ENCODE measurements at places on chromosomes 4 and X. TPM values are rescaled to one million over a fixed set of nuclear protein-coding genes. Genes with fewer than 3 reads are reported as not detected.
A peak's percentile ranks its signal among the peaks of the same experiment; 100 is the strongest.

SHROOM3 gene
- total RNA-seq = 58.8 TPM

CDKL5 gene
- 16.9 TPM for total RNA-seq

OR13H1 gene
- total RNA-seq = not detected

GPR34 gene
- 0.88 TPM for total RNA-seq

FHL1 gene
- total RNA-seq = 55.3 TPM

ZXDB gene
- 14.3 TPM for total RNA-seq

SOD3 gene
- 7.5 TPM for total RNA-seq

PLXNB3 gene
- 1.4 TPM for total RNA-seq

GRCh38 chr4:37461801-37462200, 217.3 kb downstream of the NWD2 start:
- DNase-seq = no peak

- DNase-seq = no peak
Observed at GRCh38 chr4:61223385-61223784, 23.3 kb downstream of the ADGRL3 start.

DNA sequence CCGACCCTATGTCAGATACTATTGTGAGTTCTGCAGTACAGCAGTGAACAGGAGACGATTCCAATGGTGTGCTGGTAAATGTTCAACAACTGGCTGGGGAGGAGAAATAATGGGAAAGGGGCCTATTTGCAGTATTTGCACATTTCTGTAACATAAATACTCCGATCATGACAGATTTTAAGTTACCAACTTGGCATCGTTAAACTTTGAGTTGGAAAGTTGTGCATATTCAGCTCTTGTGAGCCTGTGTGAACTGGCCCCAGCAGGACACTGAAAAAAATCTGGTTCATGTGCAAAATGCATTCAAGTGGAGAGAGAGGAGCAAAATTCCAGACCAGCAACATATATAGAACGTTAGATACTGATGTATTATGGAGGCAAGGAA, 175.0 kb downstream of the MAPK10 start:
- peak; percentile 3 for DNase-seq

DNA sequence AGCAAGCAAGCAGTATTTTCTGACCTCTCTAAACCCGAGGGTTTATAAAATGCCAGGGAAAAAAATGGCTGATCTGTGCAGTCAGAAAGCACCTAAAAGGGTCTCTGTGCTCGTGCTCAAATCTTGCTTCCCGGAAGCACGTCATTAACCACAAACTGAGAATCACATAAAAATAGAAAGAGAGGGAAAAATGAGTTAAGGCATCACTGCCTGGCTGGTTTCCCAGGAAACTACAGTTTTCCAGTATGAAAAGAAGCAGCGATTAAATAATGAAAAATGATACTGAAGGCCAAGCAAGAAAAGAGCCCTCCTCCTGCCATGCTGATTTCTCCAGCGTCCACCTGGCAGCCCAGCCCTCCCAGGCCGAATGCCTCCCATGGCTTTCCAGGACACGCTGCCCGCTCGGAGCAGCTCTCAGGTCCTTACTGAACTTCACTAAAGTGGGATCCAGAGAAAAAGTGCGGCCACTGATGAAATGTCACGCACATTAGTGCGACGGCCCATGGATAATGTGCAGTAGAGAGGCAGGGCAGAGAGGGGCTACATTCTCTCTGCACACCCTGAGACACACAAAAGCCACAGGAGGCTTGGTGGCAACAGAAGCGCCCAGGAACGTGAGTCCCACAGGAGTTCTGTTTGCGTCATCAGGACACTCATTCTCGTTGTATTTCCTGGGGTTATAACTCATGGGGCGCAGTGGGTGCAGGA, 80.4 kb downstream of the WFS1 start:
- DNase-seq = no peak

DNA sequence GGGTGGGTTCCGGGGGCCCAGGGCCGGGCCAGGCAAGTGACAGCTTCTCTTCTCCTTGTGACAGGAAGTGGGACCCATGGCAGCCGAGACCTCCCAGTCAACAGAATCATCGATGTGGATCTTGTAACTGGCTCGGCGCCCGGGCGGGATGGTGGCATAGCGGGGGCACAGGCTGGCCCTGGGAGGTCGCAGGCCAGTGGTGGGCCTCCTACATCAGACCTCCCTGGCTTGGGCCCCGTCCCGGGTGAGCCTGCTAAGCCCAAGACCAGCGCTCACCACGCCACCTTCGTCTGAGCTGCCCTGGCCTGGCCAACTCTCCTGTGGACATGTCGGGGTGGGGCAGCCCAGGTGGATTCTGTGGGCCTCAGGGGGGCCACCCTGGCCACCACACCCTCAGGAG, 2.4 kb upstream of the HGFAC start:
- no peak for DNase-seq

DNA sequence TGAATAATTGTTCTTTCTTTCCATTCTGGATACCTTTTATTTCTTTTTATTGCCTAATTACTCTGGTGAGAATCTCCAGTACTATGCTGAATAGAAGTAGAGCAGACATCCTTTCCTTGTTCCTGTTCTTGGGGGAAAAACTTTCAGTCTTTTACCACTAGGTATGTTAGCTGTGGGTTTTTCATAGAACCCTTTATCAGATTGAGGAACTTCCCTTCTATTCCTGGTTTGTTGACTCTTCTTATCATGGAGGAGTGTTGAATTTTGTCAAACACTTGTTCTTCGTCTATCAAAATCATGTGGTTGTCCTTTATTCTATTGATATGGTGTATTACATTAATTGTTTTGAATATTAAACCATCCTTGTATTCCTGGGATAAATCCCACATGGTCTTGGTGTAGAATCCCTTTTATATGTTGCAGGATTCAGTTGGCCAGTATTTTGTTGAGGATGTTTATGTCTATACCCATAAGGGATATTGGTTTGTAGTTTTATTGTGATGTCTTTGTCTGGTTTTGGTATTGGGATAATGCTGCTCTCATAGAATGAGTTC, 23.6 kb downstream of the SH3BP2 start:
- no peak for DNase-seq

DNA sequence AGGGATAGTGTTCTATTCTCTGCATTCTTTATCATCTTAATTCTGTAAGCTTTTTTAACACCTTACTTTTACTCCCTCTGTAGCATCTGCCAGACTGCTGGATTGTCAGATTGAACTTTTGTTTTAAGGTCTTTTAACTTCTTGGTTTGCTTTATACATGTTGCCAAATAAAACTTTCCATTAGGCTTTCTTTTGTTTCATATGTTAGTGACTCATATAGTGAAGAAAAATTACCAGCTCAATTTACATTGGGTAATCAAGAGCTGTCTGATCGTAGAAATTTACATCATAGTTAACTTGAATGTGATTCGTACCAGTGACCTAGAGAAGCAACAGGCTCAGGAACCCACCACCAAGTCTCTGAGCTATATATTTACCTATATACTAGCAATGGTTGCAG, 28.5 kb upstream of the KLHL4 start:
- DNase-seq = no peak

DNA sequence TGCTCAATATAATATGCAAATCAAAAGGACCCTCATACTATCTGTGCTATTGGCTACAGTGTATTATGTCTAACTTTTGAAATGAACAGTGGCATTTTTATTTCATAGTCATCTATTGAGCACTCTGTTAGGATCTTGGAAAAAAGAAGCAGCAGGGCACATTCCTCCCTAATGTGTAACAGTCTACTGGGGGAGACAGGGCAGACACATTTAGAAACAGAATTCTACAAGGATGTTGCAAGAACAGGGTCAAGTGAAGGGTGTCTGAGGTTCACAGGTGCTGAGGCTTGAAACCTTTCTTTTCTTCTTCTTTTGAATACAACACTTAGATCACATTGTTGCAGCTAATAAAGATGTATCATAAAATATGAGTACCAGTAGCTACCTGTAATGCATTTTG, 129.7 kb upstream of the SLC4A4 start:
- DNase-seq = no peak

DNA sequence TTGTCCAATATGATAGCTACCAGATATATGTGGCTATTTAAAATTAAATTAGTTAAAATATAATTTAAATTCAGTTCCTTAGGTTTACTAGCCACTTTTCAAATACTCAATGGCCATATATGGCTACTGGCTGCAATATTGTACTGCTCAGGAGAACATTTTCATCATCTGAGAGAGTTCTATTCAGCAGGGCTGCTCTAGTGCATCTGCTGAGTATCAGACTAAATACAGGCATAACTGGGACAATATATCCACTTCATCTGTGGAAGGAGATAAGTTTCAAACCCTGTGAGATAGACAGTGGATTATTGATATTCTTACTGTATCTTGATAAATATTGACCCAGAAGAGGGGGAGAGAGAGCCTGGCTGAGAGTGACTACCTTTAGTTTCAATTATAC, 240.1 kb upstream of the ANKRD50 start:
- DNase-seq = no peak

DNA sequence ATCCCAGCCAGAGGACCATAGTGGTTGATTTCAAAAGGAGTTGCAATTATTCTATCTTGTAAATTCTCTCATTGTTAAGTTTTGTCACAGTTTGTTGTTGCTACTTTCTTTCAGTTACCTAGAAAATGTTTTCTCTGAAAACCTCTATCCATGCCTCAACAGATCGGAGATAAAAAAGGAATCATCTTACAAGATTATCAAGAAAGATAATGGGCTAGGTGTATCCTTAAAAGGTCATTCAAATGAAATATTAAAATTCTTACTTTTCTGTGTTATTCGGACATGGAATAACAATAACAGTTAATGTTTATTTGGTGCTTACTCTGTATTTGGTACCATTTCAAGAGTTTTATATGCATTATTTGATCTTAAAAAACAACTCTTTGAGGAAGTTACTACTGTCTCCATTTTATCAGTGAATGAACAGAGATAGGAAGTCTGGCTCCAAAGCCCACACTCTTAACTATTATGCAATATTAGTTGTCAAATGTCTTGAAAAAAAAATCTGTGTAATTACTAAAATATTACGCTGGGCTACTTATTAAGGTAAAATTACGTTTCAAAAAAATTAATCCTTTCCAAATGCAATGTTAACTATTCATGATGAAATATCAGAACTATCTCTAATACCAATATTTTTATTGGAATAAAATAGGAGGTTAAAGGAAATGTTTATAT, 97.5 kb downstream of the SNCA start:
- no peak for DNase-seq

DNA sequence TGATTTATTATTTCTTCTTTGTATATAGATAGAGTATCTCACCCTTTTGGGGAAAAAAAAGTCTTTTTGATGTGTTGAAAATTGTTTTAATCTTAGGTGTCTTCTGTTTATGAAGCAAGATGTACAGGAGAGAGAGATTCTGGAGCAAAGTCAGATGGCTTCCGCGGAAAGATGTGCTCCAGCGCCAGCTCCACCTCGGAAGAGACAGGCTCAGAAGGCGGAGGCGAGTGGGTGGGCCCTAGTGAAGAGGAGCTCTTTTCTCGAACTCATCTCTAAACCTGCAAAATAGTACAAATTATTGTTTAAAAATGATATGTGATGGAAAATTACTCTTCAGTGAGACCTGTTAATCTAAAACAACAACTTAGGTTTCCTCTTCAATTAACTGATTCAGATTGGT, 28.9 kb upstream of the TBC1D14 start:
- no peak for DNase-seq

DNA sequence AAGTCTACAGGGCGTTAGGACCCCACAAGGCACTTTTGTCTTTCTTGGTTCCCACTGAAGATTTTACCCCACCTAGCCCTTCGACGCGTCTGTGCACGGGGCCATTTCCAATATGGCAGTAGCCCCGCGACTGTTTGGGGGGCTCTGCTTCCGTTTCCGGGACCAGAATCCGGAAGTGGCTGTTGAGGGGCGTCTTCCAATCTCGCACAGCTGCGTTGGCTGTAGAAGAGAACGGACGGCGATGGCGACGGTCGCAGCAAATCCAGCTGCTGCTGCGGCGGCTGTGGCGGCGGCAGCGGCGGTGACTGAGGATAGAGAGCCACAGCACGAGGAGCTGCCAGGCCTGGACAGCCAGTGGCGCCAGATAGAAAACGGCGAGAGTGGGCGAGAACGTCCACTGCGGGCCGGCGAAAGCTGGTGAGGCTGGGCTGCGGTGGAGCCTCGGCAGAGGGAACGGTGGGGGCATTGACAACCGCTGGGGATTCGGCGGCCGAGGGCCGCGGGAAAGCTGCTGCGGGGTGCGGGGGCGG, at the start of gene USP11:
Gene USP11, plus strand, starts transcription at position 207 of the 530 bp plus-strand sequence. Its CDS starts 35 bp downstream, at position 242.
- peak; percentile 83 for DNase-seq

DNA sequence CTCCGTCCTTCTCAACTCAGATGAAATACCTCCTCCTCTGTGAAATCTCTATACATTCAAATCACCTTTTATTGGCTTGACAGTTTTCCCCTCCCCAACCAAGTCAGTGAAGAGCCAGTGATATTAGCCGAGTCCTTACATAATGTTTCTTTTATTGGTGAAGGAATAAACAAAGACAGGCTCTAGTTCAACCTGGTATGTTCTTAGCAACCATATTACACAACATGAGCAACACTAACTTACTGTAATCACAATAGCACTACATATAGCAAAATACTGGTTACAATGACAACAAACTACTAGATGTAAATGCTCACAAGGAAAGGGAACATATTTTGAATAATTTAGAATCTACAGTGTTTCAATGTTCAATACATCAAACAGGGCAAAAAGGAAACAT, 19.9 kb downstream of the DHX15 start:
- no peak for DNase-seq

DNA sequence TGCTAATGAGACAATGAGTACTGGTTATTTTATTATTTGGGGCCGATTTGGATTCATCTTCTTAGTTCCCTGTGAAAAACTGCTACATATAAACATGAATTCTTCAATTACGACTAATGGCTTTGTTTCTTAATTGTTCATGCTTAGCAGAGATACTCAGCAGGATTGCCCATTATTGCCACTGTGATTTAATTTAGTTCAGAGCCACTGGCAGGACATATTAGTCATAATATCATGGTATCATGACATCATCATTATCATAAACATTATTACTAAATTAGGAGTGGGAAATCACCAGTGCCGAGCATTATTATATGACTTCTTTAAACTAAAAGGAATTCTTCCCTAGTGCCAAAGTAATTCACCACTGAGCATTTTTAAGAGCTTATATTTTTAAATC, 201.4 kb downstream of the SPOCK3 start:
- no peak for DNase-seq

- peak; percentile 1 for DNase-seq
Observed at GRCh38 chrX:154658187-154658586, 4.8 kb upstream of the CTAG2 start.

- peak; percentile 12 for DNase-seq
Observed at GRCh38 chr4:85028910-85029309, 62.4 kb upstream of the WDFY3 start.

DNA sequence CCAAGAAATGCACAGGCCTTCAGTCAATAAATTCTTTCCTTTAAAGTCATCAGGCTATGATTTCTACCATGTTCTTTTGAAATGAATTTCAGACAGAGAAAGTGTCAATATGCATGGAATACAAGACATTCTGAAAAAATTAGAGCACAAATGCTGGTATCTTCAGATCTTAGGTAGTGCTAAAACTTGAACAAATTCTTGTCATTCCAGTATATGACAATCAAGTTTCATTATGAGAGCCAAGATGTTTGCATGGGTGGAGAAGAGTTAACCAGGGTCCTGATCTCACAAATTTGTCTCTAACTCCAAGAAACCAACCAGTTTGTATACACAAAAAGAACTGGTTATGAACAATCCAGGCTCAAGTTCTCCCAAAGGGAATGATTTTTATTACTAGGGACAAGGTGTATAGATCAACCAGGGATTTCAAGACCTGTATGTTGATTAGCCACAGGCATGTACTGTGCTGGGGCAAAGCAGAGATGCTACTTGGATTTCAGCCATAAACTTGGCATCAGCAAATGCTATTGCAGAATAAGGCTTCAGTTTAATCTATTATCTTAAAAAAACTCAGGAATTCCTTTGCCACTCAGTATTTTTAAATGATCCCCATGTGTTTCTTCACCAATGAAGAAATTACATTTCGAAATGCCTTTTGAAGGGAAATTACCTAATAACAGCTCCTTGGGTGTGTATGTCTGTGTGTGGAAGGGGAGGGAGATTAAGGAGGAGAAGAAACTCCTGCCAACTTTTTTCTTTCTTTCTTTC, 69.7 kb downstream of the FANCB start:
- DNase-seq = no peak

All from hepatocyte (in vitro differentiated cells).